ENCODE measurements at places on chromosomes 3 and 15.

- no peak for DNase-seq
Measured at GRCh38 chr3:33392703-33393125, 47.5 kb downstream of the UBP1 start.

GRCh38 chr15:64246364-64247189 is 83.8 kb upstream of the PPIB start:
- peak; percentile 17 for DNase-seq

DNA sequence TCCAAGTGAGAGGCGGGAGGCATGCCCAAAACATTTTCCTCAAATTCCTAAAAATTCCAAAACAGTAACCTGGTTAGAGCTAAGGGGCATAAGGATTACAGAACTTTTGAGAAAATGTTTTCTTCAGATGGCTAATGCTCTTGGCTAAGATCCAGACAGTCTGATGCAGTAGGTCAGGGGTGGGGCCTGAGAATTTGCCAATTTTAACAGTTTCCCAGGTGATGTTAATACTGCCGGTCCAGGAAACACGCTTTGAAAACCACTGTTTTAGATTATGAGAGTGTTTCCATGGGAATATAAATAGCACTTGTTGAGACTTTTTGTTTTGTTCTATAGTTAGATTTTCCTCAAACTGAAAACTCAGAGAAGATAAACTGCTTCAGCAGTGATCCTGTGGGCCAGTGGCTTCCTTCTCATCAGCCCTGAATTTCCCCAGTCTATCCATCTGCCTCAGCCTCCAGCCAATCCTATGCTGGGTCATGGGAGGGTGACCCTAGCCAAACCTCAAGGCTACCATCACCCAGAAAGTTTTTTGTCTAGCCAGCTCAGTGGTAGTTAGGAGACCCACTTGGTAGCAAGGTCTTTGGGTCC is 71.6 kb upstream of the ACP3 start:
- no peak for DNase-seq

DNA sequence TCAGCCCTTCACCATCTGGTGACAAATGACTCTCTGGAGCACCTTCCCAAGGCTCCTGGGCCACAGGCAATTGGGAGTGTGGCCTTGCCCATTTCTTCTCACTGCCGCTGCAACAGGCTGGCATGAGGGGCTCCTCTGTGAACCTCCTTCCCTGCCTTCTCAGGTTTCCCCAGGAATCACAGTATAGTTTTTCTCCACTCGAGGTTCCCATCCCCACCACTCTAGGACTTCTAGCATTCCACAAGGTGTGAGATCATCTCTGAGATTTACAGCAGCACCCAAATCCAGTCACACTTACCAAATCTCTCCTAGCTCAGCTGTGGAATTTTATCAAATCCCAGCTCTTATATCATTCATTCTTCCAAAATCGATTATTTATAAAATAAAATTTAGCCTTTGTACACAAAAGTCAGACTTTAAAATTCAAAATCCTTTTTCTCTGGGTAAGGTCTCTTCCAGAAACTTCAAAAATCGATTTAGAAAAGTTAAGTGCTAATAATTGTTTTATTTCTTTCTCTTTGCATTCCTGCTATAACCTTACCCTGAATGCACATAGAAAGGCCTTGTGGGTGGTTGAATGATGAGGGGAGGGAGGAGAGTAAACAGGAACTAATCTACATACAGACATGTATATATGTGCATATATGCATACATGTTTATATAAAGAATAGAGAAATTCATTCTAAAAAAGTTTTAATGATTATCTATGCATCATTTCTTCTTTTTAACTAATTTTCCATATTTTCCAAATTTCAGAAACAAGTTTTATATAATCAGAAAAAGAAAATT is 18.9 kb upstream of the ATP13A4 start:
- no peak for DNase-seq

All from stimulated activated CD8-positive, alpha-beta memory T cell treated with anti-CD3 and anti-CD28 coated beads, Interleukin-7, amount 100 ng/mL, for 4 hours (primary cell).